Cardiac ventricle fibroblast (primary cell): ENCODE measurements at places on chromosomes 6 and 20. TPM values are rescaled to one million over a fixed set of nuclear protein-coding genes. Genes with fewer than 3 reads are reported as not detected.

Gene AVP
- total RNA-seq: not detected in 2 replicates

Gene PNLDC1
- total RNA-seq: 0.81 and 1.3 TPM in 2 replicates

Gene ASIP
- total RNA-seq: not detected in 2 replicates

Gene GNRH2
- total RNA-seq: not detected in 2 replicates

Gene ZHX3
- 41.6 and 57.7 TPM in 2 replicates for total RNA-seq

Gene C6orf132
- 0.54 and 0.94 TPM in 2 replicates for total RNA-seq

Gene FERMT1
- total RNA-seq: 1.6 and 4.9 TPM in 2 replicates

Gene FAM217A
- not detected in 2 replicates for total RNA-seq

Gene CLPSL2
- total RNA-seq: not detected in 2 replicates

Gene TREM1
- 1.7 and 2.1 TPM in 2 replicates for total RNA-seq

Gene RFX6
- total RNA-seq: not detected in 2 replicates

Gene MAK
- total RNA-seq: not detected in 2 replicates

Gene OR2J1
- total RNA-seq: not detected in 2 replicates

Gene DEK
- 31.3 and 53.6 TPM in 2 replicates for total RNA-seq

Gene DOK5
- total RNA-seq: 12.3 and 15.8 TPM in 2 replicates

Gene MYCT1
- total RNA-seq: 0.75 and 0.93 TPM in 2 replicates
